Naive thymus-derived CD8-positive, alpha-beta T cell (primary cell): ENCODE measurements at places on chromosomes 12 and 14. TPM values are rescaled to one million over a fixed set of nuclear protein-coding genes. Genes with fewer than 3 reads are reported as not detected.

GRCh38 chr12:3137268-3137781, 60.1 kb downstream of the TSPAN9 start:
- DNase-seq, result no peak

ZNF385A gene
- not detected for polyA plus RNA-seq

GRCh38 chr12:96234591-96235483, 40.7 kb downstream of the ELK3 start:
- no peak for DNase-seq

- DNase-seq, result no peak
These were observed 310.0 kb upstream of the DDHD1 start for GRCh38 chr14:53462931-53463778.

GRCh38 chr12:43273467-43273866, 278.5 kb downstream of the ADAMTS20 start:
- no peak for DNase-seq

DNA sequence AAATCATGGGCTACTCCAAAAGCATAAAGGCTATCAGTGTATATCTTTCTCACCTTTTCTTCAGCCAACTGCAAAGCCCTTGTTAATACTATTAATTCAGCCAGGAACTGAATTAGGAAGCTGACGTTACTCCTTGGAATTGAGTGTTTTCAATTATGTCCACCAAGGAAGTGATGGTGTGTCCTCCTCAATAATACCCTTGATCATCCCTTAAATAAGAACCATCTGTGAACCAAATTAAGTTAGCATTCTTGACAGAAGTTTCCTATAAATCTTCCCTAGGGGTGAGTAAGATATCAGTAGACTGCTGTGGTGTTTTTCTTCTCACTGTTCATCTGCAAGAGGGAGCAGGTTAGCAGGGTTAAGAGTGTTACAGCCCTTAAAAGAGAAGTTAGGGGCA, 252.3 kb upstream of the AVPR1A start:
- no peak for DNase-seq

LBHD2 gene
- polyA plus RNA-seq, result not detected

GRCh38 chr14:84581041-84581440, 948.9 kb upstream of the FLRT2 start:
- DNase-seq, result no peak

GRCh38 chr12:89980236-89980635, 271.6 kb upstream of the ATP2B1 start:
- no peak for DNase-seq

- peak; percentile 16 for DNase-seq
These were observed 40.1 kb downstream of the SMIM41 start for GRCh38 chr12:52119398-52120254.
